ENCODE measurements at places on chromosomes 16 and 17. TPM values are rescaled to one million over a fixed set of nuclear protein-coding genes. Genes with fewer than 3 reads are reported as not detected.
A peak's percentile ranks its signal among the peaks of the same experiment; 100 is the strongest.

The TNP2 gene
- total RNA-seq = not detected

The NEUROD2 gene
- not detected for total RNA-seq

The SUMO2 gene
- 703 TPM for total RNA-seq

The CIAO2B gene
- total RNA-seq = 97.4 TPM

The CLEC18C gene
- 8.9 TPM for total RNA-seq

DNA sequence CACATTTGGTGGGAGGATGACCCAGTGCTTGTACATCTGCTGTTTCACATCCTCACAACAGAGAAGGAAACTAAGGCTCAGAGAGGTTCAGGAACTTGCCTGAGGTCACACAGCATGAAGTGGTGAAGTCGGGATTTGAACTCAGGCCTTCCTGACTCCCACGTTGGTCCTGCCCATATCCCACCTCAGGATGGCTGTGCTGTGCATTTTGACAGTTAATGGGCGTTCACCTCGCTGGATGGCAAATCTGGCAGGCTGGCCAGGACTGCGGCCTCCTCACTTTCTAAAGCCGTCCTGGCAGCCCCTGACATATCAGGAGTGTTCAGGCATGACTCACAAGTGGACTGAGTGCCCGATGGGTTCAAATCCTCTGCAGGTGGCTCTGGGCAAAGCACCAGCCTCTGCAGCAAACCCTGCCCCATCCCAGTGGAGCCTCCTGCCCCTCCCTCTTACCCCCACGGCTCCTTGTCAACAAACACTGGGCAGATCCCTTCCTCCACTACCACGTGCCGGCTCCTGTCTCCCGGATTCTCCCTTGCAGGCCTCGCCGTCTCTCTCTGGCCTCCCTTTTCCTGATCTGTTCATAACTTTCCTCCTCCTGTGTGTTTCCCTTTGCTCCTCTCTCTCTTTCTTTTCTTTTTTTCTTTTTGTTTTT lies 29.2 kb downstream of the SOCS3 start:
- H3K27me3 ChIP-seq = no peaks in the 10 kb centered on the region
- no peaks in the 10 kb centered on the region for H3K36me3 ChIP-seq
- no peak for DNase-seq
- H3K4me1 ChIP-seq = no peaks in the 10 kb centered on the region

GRCh38 chr17:40622509-40622928 lies 25.1 kb downstream of the SMARCE1 start:
- no peak overlapping the region for H3K4me3 ChIP-seq
- peaks cover 6% of the 10 kb centered on the region for H3K4me1 ChIP-seq
- H3K36me3 ChIP-seq = peaks cover 4% of the 10 kb centered on the region
- no peaks in the 10 kb centered on the region for H3K27me3 ChIP-seq
- peak; percentile 16 for DNase-seq

DNA sequence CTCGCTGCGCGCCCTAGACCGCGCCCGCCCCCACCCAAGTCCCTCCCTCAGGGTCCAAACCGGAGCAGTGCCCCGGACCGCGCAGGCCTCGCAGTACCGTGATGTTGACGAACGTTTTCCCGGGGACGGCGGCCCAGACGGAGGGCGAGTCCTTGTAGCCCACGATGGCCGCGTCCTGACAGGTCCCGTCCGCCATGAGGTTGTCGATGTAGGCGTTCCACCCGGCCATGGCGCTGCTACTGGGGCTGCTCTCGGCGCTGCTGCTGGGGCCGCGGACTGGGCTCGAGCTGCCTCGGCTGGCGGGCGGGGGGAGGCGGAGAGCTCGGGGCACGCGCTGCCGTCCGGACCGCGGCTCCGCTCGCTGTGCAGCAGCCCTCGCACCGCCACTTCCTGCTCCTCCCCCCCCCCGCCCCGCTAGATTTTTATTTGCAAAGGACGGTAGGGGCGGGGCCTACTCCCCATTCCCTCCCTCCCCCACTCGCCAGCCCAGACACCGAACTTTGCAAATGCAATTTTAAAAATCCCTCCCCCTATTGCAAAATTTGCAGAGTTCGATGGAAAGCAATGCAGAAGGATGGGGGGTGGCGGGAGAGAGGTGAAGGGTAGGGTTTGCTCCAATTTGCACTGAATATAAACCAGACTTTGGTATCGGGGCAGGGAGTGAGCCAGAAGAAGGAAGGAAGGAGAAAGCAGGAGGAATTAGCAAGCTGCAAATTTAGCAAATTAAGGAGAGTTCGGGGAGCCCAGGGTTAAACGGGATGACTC lies at the start of gene PFN1:
TSS of gene PFN1 (minus strand) at position 365 of the 765 bp plus-strand sequence. CDS start at position 229, 136 bp downstream.
- H3K4me3 ChIP-seq = peak within 1 kb of the TSS; percentile 100
- H3K36me3 ChIP-seq = peaks cover 36% of the 10 kb centered on the region
- peak within 1 kb of the TSS; percentile 99 for H3K27ac ChIP-seq
- H3K4me1 ChIP-seq = peaks cover 36% of the 10 kb centered on the region

DNA sequence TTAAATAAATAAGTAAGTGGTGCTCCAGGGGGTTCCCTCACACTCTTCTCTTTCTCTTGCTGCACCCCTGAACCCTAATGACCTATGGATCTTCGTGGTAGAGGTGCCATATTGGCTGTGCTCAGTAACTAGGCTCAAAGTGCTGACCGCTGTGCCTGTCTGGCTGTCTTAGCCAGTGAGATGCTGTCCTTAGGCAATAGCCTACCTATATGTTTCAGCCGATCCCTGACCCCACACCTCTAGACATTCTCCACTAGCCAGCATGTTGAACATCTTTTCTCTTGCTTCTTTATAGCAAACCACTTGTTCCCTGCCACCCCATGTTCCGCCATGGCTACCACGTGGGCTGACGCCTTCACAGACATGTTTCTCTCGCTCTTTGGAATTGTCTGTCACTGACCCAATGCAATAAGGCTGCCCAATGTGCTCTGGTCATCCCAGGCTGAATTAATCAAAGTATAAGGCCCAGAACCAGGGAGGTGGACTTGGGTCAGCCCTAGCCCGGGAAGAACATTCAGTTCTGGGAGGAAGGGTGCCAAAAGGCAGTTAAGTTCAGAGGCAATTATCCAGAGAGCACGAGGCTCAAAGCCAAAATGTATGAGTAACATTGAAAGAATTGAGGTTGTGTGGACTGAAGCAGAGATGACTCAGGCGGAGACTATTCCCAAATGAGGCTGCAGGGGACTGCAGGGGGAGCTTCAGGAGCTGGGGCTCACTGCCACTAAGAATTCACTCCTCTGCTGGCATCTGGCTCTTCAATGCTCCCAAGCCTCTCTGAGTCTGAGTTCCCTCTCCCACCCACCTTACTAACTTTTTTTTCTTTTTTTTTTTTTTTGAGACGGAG lies 28.7 kb upstream of the TNRC6A start:
- no peak overlapping the region for H3K4me3 ChIP-seq
- DNase-seq = peak; percentile 92
- no peaks in the 10 kb centered on the region for H3K27me3 ChIP-seq
- H3K4me1 ChIP-seq = no peaks in the 10 kb centered on the region
- no peak overlapping the region for H3K27ac ChIP-seq

Measured in A673 (cell line).